ENCODE measurements at places on chromosomes 4 and X.

DNA sequence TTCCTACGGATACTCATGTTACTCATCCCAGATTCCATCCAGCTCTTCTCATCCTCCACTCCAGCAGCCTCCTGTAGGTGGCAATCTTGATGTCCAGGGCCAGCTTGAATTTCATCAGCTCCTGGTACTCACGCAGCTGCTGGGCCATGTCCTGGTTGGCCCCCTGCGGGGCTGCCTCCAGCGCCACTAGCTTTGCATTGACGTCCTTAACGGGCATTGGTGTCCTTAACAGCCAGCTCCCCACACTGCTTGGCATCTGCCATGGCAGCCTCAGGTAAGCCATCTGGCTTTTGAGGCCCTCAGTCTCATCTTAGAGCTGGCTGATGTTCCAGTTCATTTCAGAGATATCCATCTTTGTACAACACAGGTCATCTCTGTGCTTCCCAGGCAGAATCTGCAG, 223.7 kb downstream of the FGF13 start:
- no peak for DNase-seq

- DNase-seq = peak; percentile 70
Measured at GRCh38 chr4:83358410-83358809, 23.8 kb upstream of the HPSE start.

DNA sequence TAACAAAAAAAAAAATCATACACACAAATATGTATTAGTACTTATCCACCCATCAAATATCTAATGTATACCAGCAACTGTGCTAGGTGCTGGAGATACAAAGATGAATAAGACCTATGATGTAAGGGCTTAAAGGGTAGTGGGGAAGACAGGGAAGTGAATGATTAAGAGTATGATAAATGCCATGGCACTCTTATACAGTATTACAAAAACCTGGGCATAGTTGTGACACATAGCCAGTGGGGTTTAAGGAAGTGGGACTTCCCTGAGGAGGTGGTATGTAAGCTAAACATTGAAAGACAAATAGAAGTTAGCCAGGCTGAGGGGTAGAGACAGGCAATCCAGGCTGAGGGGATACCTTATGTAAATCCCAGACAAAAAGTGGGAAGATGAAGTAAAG, 23.5 kb downstream of the CHM start:
- no peak for DNase-seq

GRCh38 chrX:148020329-148020728, 39.2 kb downstream of the FMR1NB start:
- no peak for DNase-seq

DNA sequence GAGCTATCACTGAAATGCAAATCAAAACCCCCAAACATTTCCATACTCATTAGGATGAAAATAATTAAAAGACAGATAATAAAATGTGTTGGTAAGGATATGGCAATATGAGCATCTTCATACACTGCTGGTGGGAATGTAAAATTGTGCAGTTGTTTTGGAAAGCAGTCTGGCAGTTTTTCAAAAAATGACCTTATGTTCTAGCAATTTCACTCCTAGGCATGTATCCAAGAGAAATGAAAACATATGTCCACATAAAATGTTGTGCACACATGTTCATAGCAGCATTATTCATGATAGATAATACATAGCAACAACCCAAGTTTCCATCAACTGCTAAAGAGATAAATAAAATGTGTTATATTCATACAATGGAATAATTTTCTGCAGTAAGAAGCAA, 14.8 kb upstream of the GPRASP2 start:
- peak; percentile 46 for DNase-seq

DNA sequence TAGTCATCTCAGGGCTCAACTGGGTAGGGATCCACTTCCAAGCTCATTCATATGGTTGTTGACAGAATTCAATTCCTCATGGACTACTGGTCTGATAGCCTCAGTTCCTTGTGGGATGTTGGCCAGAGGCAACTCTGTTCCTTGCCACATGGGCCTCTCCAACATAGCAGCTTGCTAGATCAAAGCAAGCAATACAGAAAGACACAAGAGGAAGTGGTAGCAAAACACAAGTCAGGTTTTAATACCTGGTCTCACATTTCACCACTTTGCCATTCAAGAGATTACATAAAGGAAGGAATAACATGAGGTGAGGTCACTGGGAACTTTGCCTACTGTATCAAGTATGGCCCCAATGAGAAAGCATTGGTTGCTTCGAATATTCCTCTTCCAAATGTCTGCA, 79.2 kb downstream of the PRSS12 start:
- DNase-seq = no peak

DNA sequence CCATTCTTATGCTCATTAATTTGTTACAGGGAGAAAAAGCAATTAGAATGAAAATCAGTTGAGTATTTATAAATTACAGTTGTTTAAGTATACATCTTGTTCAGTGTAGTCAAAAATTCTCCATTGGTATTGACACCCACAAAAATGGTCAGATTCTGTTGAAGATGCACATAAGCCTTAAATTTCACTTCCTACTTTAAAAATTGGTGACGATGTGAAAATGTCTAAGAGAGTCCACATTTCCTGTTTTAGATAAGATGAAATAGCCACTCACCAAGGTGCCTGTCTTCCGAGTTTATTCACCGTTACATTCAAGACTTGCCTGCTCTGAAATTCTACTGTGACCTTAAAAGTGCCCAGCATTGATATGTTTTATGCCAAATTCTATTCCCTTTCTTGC, 93.6 kb downstream of the GPR143 start:
- no peak for DNase-seq

GRCh38 chrX:8720136-8720535, 11.8 kb downstream of the ANOS1 start:
- DNase-seq = no peak

- DNase-seq = no peak
Measured at GRCh38 chrX:131801911-131802310, 221.2 kb upstream of the STK26 start.

DNA sequence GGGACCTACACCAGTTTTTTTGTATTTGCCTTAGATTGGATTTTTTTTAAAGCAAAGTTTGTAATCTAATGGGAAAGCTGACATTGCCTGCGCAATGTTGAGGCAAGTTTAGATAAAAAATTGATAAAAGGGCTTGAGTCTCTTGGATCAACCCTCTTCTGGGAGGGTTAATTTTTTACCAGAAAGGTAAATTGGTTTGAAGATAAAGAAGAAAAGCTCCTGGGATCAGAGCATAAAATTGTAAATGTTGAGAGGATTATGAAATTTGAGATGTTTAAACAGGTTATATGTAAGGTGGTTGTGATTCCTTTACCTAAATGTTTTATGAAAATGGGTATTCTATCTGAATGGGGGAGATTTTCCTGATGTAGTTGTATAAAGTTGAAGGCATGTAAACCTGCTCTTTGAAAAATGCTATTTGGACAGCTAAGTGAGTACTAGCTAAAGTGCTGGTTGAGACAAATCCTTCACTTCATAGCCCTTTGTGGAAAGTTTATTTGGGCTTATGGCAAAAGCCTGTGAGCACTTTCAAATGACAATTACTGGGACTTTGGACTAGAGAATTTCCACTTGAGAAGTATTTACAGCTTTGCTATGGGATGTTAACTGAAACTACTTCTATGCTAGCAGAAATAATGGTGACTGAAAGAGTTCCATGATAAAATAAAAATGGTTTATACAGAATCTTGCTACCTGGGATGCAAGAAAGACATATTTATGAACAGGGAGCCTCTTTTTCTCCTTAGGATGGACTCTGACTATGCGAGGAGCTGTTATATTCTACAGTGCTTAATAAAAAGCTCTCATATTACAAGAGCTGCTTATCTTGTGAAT, 56.2 kb downstream of the UGT2B10 start:
- no peak for DNase-seq

DNA sequence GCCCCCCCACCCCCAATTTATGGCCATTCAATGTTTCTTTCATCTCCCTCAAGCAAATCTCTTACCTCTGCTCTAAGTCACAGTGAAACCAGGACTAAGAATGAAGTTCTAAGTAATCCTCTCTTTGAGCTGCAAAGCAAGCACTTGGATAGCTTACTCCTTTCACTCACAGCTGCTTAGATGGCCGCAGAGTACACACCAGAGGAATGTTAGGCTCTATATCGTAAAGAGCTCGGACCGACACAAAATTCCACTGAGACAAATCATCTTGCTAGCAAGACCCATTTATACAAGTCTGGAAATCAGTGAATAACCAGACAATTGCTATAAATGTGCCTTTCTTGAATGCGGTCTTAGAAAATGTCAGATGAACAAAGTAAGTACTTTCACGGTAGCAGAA, 135.0 kb downstream of the IDS start:
- DNase-seq = peak; percentile 82

GRCh38 chr4:119646347-119647071, 17.9 kb upstream of the PDE5A start:
- DNase-seq = peak; percentile 26

DNA sequence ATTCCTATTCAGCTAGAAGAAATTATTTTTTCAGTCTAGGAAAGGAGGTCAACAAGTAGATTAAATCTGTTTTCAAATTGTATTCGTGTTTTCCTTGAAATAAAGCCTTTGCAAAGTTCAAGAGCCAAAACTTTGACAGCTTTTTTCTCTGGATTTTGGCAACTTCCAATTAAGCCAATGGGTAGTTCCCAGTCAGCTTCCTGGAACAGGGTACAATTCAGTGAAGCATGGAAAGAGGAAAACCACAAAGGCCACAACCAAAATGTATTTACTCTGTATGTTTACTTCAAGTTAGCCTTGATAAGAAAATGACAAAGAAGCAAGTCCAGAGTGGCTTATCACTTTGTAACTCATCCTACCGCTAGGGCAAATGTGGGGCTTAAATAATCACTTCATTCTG, 188.6 kb downstream of the COMMD8 start:
- no peak for DNase-seq

DNA sequence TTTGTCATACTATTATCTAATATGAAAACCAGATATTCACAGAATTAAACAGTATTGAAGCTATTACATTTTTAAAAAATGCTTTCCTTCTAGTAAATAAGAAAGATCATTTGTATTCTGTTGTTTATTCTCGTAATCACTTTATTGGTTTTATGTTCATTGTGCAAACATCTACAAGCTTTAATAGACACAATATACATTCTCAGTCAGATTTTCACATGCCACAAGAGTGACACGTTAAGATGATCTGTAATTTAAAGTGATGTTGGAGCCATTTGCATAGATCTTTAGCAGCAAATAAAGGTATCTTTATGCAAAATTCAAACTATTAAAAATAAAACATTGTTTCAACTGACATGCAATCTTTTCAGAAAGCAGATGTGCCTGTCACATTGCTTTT, 469.9 kb downstream of the PCDH11X start:
- DNase-seq = no peak

DNA sequence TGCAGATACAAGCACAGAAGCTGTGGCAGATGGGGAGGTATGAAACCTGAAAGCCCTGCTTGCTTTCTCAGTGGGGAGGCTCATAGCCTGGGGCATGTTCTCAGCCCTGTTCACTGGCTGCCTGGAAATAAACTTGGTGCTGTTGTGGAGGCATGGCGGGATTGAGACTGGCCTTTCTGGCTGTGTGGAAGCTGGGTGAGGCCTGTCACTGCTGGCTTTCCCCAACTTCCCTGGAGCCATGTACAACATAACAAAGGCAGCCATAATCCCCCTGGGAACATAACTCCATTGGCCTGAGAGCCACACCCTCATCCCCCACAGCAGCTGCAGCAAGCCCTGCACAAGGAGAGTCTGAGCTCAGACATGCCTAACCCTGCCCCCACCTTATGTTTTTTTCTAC, 237.7 kb upstream of the TLL1 start:
- DNase-seq = no peak

DNA sequence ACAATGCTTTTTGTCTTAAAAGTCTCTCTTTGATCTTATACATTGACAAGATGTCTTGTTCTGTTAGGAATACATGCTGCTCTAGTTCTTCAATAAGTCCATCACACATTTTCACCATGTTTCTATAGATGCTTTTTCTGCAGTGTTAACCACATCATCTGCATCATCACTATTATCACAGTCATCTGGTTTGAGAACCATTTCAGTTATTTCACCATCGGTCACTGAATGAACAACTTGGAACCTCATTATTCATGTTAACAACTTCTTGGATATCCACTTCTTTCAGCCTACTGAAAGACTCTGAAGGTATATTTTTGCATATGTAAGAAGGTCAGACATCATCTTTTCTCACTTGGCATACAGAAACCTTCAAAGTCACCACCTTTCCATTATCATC, 975.2 kb downstream of the STIM2 start:
- peak; percentile 2 for DNase-seq

DNA sequence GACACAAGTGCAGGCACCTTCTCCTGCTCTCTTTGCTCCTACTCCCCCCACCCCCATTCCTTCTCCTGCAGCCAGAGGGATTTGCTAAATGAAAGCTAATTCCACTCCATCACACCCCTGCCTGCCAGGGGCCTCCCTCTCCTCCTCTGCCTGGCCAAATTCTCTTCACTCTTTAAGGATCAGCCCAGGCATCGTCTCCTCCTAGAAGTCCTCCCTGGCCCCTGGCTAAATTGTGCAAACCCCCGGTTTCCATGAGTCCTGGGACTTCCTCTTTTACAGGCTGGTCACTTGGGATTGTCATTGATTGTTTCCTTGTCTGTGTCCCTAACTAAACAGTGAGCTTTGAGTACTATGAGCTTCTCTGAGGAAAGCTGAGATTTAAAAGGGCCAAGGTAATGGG, 8.7 kb upstream of the ABLIM2 start:
- no peak for DNase-seq

DNA sequence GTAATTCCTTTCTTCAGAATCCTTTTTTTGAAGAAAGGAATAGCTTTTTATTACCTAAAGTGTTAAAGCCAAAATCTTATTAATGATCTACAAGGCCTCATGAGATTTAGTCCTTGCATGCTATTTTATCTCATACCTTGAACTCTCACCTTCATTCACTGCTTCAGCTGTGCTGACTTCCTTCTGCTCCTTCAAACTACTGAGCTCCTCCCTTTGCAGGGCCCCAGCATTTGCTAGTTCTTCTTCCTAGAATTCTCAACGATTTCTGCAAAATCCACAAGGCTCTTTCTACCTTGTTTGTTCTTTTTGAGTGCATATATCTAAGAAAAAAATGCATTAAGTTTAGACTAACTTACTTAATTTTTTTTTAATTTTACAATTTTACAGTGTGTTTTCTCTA, 619.5 kb downstream of the EPHA5 start:
- no peak for DNase-seq

- DNase-seq = no peak
Measured at GRCh38 chrX:120022763-120023162, 54.7 kb downstream of the RHOXF2B start.

DNA sequence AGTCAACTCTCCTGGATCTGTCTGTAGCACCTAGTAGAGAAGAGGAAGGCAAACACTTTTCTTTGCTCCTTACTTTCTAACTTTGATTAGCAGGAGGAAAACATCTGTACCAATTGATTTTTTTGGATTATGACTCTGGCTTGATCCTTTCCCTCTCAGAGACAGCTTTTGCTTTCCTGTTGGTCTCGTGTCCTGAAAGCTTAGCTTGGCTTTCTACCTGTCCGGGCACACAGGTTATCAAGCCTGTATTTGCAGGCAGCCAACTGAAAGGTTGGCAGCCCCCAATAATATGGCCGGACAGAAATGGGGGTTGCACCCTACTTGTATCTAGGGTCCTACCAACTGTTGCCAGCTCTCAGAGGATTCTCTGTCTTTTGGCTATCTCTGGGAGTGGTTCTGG, 43.1 kb upstream of the LAMP2 start:
- no peak for DNase-seq
